NCI-H1105 (cell line): ENCODE measurements at places on chromosomes 2 and 18.

DNA sequence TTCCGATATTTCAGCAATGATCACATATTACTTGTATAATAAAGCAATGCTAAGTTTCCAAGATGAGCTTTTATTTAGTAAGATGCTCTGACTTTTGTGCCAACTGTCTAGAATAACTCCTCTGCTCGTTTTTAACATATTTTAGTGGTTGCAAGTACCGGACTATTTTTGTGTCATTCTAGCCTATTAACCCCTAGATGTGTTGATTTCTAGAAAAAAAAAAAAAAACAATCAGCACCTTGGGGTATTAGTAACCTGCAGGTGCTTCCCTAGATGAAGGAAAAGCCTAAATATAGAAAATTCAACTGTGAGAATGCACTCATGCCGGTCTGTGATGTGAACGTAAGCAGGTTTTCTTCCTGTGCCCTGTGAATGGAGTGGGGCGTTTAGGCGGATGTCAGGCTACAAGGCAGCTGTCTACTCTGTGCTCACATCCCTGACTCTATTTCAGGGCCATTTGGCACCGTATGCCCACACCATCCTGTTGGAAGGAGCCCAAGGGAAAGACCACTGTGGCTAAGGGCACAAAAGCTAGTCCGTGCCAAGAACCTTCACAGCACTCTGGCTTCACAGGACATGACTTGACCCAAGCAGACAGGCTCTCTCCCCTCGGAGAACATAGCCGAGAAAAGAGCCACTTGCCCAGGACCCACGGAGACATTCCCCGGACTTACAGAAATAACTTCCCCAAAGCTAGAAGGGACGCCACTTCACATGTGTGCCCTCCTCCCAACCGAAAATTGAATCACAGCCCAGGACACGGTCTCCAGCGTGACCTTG is 60.9 kb upstream of the AGAP1 start:
- no peak for DNase-seq

- DNase-seq = no peak
These were observed 73.7 kb upstream of the TPO start for GRCh38 chr2:1339388-1340140.

DNA sequence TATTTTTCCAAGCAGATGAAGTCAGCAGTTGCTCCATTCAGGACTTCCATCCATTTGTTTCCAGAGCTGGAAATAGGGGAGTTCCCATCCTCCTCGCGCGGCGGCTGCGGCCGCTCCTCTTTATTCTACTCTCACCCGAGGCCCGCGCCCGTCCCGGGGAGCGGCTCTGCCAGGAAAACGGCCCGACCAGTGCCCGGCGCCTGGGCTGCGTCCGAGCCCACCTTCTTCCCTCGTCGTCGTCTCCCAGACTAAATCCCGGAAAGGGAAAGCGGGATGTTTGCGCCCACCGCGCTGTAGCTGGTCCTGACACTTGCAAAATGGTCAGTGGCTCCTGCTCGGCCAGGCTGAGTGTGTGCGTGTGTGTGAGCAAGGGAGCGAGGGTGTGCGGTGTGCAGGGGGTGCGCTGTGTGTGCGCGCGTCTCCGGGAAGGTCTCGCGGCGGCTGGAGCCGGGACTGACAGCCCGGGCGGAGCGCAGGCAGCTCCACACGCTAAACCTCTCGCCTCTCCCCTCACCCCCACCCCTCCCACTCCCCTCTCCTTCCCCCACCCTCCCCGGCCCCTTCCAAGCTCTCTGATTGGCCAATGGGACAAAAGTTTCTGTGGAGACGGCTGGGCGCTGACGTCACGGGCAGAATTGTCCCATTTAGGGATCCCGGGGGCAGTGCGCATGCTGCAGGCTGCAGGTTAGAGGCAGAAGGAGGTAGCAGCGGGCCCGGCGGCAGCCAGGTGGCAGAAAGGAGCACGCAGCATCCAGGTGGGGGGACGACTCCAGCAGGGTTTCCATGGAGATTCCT is at the start of gene NOL4:
NOL4 (minus strand) TSS at position 491 of the 795 bp plus-strand sequence. CDS start 1,660 bp downstream, outside the sequence.
- peak; percentile 99 for DNase-seq

DNA sequence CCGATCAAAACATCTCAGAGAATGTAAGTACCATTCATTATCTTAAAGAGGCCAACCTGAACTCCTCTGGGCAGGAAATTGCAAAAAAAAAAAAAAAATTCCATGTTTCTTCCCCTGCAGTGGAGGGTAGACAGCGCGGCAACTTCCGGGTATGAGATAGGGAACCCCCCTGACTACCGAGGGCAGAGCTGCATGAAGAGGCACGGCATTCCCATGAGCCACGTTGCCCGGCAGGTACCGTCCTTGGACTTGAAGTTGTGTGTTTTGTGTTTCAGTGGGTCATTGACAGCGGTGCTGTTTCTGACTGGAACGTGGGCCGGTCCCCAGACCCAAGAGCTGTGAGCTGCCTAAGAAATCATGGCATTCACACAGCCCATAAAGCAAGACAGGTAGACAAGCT is 7.2 kb downstream of the ACP1 start:
- no peak for DNase-seq

- no peak for DNase-seq
These were observed 83.1 kb upstream of the GAREM1 start for GRCh38 chr18:32553640-32554365.

GRCh38 chr2:240462073-240462706 is 26.7 kb downstream of the GPC1 start:
- no peak for DNase-seq

GRCh38 chr2:105797298-105797819 is 52.6 kb downstream of the NCK2 start:
- DNase-seq = no peak
